ENCODE measurements at places on chromosomes 2 and 18. TPM values are rescaled to one million over a fixed set of nuclear protein-coding genes. Genes with fewer than 3 reads are reported as not detected.

GRCh38 chr18:25133879-25134278, 218.1 kb downstream of the ZNF521 start:
- DNase-seq: peak; percentile 47

The CCT4 gene
- 119 TPM for total RNA-seq

DNA sequence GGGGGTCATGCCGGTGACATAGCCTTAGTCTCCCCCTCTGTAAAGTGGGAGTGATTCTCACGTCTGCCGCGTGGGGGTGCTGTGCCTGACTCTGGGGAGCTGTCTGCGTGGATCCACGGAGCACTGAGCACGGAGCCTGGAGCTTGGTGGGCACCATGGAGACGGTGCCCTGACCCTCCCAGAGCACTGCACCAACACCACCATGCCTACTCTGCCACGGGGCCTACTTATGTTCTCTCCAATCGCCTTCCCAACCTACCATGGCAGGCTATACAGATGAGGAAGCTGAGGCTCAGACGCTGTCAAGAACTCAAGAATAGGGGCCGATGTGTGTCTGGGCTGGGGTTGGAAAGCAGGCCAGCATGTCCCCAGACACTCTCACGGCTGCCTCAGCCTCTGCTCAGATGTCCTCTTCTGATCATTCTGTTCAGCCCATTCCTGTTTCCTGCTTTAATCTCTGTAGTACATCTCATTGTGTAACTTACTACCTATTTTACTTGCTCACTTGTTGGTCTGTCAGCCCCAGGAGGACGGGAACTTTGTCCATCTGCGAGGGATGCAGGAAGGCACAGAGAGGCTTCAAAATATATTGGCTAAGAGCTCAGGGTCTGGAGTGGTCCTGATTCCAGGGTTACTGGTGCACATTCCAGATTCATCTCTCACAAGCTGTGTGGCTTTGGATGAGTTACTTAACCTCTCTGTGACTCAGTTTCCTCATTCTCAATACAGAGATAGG, 168.1 kb upstream of the HS6ST1 start:
- DNase-seq: no peak

GRCh38 chr2:197097578-197098366, 171.3 kb upstream of the PGAP1 start:
- peak; percentile 93 for DNase-seq

The ZNF396 gene
- 1.3 TPM for total RNA-seq

- no peak for DNase-seq
These were observed 309.5 kb upstream of the HS6ST1 start for GRCh38 chr2:128628206-128628605.

DNA sequence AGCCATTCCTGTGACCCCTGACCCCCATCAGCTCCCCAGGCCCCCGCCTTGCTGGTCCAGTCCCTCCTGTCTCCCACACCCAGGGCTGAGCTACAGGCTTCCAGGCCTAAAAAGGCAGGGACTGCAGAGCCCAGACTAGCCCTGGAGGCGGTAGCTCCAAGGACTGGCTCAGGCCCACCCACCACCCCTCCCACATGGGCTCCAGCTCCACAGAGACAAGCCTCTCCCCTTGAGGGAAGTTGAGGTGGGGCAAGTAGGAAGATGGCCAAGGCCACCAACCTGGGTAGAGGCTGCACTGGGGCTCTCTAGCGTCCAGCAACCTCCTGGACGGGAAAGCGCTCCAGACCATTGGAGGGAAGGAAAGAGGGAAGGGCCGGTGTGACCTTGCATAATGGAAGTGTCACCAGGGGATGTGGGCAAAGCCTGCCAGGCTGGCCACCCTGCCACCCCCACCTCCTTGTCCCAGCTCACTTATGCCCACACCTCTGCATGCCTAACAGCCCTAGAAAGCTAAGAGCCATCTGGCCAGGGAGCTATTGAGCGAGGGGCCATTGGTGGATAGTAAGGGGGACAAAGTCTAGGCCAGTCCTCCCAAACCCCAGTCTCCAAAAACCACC, 63.1 kb downstream of the TNS1 start:
- DNase-seq: no peak

The CLEC4F gene
- 0.09 TPM for total RNA-seq

- DNase-seq: peak; percentile 51
These were observed 3.2 kb downstream of the MTHFD2 start for GRCh38 chr2:74201596-74201995.

GRCh38 chr18:26088487-26088886, 1.9 kb downstream of the SS18 start:
- peak; percentile 9 for DNase-seq

The GCC2 gene
- 18.3 TPM for total RNA-seq

- DNase-seq: peak; percentile 81
These were observed 573.5 kb upstream of the CNTNAP5 start for GRCh38 chr2:123451542-123451941.

DNA sequence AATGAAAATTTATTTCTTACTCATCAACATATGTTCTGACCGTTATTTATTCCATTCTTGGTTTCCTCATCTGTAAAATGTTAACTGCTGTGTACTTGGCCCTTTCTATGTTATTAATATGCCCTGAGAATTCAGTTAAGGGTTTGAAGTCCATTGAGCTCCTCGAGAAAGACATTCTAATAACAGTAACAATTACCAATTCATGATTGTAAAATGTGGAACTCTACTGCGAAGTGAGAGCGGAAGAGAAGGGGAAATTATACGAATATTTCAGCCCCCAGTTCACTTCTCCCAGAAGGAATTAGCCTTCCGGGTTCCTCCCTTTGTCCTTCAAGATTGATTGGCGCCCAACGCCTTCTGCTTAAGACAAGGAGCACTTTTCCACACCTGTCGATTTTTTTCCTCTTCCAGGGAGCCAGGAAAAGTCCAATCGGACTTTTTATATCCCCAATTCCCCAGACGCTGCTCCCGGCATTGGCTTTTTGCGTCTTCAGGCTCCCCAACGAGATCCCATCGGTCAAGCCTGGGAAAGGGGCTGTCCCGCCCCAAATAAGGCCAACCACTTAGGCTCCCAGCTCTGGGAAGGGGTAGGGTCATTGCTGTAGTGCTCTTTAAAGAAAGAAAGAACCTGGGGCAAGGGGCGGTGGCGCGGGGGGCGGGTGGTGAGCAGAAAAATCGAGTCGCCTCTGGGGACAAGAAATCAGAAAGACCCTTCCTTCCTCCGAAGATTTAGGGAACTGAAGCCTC, 1.6 kb downstream of the DSC2 start:
- peak; percentile 22 for DNase-seq

The CNDP1 gene
- total RNA-seq: 0.13 TPM

The GPBAR1 gene
- total RNA-seq: 1.3 TPM

GRCh38 chr2:241986836-241987641, 117.5 kb downstream of the RTP5 start:
- no peak for DNase-seq

DNA sequence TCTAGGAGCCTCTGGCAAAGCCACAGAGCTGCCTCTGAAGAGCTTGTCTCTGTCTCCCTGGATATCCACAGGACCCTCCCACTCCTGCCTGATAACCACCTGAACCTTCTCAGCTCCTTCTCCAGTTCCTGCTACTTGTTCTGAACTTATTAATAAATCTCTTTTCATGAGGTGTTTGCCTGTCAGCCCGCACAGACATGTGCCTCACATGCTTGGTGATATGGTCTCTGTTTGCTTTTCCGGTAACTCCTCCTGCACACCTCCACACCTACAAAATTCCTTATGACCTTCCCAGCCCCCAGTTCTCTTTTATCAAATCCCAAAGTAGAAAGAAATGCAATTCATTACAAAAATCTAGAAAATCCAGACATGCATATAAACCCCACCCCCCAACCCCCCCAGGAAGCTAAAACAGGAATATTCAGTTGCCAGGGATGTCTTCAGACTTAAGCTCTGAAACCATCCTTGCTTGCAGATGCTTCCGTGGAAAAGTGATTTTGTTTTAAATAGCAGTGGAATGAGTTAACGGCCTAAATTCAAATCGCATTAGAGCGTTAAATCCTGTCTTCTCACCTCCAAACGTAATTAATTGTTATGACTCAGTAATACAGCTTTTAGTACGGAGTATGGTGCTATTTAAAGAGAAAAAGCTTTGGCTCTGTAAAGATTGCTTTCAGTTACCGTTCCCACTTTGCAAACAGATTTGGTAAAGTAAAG, 2.1 kb upstream of the PID1 start:
- DNase-seq: peak; percentile 35

The KCNG3 gene
- 0.09 TPM for total RNA-seq

DNA sequence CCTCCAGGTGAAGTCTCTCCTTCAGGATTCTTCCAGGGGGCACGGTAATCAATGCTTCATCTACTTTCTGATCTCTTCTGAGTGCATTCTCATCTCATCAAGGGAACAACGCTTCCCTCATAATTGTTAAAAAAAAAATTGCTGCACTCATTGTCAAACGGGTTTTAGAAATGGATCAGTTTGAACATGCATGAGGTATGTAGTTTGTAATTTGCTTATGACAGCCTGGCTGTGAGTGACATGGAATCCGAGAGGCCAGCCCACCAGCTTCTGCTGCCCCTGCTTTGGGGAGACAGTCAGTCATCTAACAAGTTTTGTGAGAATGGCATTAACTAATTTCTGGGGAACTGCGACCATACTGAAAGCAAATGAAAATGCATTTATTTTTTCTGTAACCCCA, 791.9 kb upstream of the SOX11 start:
- DNase-seq: no peak

DNA sequence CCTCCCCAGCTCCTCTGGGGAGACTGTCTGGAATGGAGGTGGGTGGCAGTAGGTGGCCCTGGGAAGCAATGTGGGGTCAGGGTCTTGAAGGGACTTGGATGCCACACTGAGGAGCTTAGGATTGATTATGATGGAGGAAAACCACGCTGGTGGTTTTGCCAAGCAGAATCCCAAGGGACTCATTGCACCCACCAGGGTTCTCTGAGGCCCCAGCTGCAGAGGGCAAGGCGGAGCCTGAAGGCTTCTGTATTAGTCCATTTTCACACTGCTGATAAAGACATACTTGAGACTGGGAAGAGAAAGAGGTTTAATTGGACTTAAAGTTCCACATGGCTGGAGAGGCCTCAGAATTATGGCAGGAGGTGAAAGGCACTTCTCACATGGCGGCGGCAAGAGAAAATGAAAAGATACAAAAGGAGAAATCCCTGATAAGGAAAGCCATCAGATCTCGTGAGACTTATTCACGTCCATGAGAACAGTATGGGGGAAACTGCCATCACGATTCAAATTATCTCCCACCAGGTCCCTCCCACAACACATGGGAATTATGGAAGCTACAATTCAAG, 87.2 kb upstream of the YWHAQ start:
- no peak for DNase-seq

- DNase-seq: peak; percentile 21
These were observed 63.8 kb downstream of the HAUS1 start for GRCh38 chr18:46167971-46168370.

- peak; percentile 52 for DNase-seq
These were observed 1.2 kb downstream of the CNOT9 start for GRCh38 chr2:218569661-218570500.

The SKA1 gene
- 4.4 TPM for total RNA-seq

DNA sequence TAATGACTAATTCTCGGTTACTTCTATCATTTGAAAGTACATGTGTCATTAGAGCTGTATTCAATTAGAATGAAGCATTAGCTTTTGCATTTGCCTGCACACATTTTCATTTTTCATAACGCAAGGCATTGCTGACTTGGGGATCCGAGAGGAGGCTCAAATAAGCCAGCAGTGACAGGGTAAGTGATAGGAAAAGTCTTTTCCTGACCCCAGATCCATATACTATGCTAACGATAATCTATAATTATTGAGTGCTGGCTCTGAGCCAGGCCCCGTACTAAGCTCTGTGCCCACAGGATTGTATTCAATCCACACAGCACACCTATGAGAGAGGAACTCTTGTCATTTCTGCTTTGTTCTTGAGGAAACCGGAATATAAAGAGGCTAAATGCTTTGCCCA, 168.2 kb downstream of the VWC2L start:
- DNase-seq: no peak

The POTEF gene
- not detected for total RNA-seq

- no peak for DNase-seq
These were observed 35.5 kb downstream of the POU3F3 start for GRCh38 chr2:104889291-104889959.

DNA sequence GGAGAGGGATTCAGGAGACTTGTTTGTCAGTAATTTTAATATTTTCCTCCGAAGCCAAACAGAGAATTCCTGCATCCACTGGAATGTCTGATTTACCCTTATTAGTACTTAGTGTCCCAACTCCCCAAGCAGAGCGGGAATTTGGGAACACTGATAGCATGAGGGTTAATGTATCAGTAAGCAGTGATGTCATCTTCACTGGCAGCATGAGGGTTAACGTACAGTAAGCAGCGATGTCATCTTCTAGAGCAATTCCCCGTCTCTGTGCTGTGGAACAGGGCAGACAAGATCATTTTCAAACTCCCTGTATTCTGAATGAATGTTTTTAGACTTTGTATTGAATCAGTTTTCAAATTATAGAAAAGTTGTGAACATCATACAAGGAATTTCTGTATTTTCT, 228.9 kb downstream of the ZNF407 start:
- no peak for DNase-seq

The SPATA3 gene
- total RNA-seq: not detected

The STAT4 gene
- 1.6 TPM for total RNA-seq

The CHRND gene
- 83.7 TPM for total RNA-seq

GRCh38 chr2:96181529-96181928, 27.1 kb downstream of the STARD7 start:
- no peak for DNase-seq

DNA sequence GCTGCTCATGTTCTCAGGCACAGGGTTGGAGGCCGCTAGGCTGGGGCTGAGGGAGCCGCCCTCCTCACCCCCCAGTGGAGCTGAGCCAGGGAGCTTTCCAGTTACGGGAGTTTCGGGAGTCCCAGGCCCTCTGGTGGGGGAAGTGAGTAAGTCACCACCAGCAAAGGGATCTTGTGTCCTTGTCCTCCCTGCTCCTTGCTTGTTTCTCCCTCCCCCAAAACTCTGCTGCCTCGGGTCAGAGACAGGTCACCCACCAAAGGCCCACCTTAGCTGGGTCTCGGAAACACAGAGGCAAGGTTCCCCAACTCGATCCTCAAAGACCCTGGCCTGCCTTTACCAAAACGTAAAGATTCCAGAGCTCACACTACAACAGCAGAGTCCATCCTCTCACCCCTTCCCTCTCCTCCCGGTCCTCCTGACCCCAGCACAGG, 60.5 kb upstream of the POMC start:
- DNase-seq: peak; percentile 91

DNA sequence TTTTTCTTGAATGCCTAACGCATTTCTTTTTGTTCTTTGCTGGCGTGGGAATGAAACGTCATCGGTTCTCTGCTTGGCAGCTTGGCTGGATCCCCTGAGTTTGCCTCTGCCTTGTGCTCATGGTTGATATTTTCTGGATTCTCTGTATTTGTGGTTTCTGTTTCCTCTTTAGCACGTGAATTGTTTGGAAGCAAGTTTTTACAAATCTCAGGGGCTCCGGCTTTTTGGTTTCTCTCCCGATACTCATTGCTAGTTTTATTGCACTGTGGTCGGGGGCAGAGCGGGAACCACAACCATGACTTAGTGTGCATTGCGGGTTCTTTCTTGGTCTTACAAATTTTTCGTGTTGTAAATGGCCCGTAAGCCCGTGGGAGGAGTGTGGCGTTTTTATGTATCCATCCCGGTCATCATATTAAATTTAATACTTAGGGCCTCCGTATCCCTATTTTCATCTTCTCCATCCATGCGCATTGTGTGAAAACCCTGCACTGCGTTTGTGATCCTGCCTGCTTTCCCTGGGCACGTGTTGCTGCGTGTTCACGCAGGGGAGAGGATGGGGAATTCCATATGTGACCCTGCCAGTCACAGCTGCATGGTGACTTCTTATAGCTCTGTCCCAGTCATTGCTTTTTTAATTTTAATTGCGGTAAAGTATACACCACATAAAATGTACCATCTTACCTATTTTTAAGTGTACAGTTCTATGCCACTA, 9.4 kb downstream of the RAMP1 start:
- DNase-seq: peak; percentile 69

Data from muscle of leg (tissue), 16 donors.